ENCODE measurements at places on chromosomes 12 and 14.

DNA sequence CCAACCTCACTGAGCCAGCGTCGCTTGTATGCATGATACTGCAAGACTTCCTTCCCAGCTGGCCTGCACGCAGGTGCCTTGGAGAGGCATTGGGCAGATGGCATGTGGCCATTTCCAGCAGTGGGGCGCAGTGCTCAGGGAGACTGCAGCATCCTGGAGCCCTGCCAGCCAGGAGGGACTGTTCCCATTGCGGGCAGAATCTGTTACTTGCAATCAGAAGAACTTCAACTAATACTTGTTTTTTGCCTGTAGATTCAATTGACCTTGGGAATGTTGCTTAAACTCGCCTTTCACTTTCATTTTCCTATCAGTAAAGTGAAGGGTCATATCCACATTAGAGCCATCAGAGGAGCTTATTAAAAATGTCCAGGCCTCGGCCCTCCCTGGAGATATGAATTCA lies 29.8 kb downstream of the ANKRD9 start:
- DNase-seq = peak; percentile 11

DNA sequence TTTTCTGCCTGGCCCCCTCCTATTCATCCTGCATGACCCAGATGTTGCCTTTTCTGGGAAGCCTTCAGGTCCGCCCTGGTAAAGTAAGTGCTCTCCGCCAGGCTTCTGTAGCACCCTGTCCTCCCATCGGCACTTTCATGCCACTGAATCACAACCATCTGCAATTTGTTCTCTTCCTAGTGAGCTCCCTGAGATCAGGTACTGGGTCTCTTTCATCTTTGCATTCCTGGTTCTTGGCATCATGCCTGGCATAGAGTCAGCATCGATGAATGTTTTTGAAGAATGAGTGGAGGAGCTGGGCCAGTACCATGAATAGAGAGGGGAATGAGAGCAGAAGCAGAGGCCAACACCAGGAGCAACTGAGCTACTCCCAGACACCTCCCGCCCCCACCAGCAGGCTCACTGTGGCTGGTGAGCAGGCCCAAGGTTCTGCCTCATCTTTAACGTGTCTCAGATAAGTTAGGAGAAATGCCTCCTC lies 13.1 kb downstream of the ZDHHC22 start:
- no peak for DNase-seq

DNA sequence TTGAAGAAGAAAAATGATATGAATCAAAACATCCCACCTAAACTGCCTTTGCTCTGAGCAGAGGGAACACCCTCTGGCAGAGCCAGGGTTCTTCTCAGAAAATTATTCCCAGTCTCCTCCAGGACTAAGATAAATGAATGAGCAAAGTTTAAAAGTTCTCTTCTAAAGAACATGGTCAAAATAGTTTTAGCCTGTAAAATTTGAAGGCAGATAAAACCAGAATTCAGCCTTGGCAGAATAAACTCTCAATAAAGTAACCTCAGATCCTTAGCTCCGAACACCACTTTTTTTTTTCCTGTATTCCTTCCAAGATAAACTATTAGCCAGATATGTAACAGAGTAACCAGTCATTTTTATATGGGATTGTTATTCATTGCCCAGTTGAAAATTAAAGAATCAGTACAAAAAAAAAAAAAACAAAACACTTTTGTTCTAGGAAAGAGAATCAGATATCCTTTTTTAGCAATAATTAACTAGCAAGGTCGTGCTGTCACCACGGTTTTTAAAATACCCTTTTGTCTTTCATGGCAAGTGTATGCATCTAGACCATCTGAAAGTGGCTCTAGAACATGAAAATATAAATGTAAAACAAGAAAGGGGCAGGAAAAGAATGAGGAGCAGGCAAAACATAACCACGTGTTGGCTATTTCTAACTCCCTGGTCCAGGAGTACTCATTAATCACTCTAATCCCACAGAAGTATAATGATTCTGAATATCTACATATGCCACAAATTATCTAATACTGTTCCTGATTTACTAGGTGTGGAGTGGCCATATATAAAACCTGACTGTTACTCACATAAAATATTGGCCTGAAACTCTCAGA lies 60.8 kb downstream of the CAPZA3 start:
- no peak for DNase-seq

GRCh38 chr12:100703868-100704267 lies 90.7 kb upstream of the ANO4 start:
- no peak for DNase-seq

DNA sequence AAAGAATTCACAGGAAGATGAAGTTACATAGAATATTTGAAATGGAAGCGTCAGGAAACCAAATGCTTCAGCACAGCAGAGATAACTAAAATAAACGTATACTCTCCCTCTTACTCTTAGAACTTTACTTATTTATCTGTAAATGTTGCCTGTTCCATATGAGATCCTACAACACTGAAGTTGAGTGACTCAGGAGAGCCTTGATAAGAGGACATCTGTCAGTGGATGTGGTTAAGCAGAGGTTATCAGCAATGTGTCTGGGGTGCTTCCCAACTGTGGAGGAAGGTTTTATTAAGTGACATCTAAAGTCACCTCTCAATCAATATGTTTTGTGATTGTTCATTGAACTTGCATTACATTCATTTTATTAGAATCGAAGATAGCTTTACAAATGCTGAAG lies 81.9 kb downstream of the NEDD1 start:
- no peak for DNase-seq

GRCh38 chr14:35332517-35333263 lies 40.5 kb downstream of the PSMA6 start:
- peak; percentile 89 for DNase-seq

GRCh38 chr14:59511916-59512575 lies 27.7 kb downstream of the JKAMP start:
- no peak for DNase-seq

DNA sequence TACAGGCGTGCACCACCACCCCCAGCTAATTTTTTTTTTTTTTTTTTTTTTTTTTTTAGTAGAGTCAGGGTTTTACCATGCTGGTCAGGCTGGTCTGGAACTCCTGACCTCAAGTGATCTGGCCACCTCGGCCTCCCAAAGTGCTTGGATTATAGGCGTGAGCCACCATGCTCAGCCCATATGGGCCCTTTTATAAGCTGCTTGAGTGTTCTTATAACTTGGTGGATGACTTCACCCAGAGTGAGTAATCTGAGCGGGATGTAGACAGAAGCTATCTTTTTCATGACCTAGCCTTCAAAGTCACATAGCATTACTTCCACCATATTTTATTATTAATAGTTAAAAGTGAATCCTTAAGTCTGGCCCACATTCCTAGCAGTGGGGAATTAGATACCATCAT lies 16.4 kb downstream of the BBOF1 start:
- peak; percentile 11 for DNase-seq

DNA sequence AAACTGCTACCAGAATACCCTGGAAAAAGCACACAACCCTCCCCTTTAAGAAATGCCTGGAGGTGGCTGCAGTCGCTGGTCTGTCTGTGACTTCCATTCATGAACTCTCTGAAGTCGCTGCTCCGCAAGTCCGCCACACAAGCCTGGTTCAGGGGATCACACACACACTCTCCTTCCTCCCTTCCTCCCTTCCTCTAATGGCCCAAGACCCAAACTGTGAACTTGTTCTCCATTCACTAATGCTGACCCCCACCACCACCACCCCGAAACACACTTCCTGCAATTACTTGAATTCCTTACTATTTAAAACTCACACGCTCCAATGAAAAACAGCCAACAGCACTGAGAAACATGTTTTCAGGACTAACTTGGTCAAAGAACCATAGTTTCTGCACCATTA lies 1.0 kb upstream of the LMO3 start:
- no peak for DNase-seq

DNA sequence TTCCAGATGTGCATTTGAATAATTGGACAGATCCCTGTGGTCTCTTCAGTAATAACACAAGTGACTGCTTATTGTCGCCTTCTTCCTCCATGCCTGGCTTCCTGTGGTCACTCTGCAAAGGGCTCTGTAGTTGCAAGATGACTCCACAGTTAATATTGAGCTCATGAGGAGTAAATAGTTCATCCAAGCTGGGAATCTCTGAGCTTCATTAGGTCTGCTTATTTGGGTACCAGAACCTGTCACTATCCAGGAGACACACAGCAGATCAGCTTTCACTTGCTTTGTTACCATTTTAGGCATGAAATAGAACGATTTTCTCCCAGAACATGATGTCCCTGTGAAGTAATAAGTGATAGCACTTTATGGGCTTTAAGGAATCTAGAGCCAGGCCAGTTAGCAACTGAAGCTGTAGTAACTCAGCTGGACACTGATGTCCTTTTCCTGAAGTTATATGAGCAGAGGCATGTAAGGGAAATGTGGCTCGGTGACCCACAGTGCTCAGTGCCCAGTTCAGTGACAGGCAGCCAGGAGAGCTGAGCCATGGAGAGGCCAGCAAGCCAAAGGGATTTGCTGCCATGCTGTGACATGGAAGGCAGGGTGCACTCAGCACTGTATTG lies 50.1 kb downstream of the CRADD start:
- DNase-seq = no peak

- peak; percentile 31 for DNase-seq
Observed at GRCh38 chr12:9064815-9065606, 50.7 kb downstream of the A2M start.

GRCh38 chr12:113601656-113602263 lies 130.1 kb upstream of the LHX5 start:
- DNase-seq = no peak

DNA sequence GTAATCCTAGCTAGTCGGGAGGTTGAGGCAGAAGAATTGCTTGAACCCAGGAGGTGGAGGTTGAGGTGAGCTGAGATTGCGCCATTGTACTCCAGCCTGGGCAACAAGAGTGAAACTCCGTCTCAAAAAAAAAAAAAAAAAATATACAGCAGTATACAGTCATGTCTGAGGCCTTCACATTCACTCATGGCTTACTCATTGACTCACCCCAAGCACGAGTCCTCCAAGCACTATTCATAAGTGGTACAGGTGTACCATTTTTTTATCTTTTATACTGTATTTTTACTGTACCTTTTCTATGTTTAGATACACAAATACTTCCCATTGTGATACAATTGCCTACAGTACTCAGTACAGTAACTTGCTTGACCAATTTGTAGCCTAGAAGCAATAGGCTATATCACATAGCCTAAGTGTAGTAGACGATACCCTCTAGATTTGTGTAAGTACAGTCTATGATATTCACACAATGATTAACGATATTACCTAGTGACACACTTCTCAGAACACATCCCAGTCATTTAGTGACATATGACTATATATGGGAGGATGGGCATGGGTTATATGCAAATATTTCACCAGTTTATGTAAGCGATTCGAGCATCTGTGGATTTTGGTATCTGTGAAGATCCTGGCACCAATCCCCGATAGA lies 12.2 kb downstream of the LLPH start:
- no peak for DNase-seq

- DNase-seq = no peak
Observed at GRCh38 chr14:31802838-31803237, 241.6 kb downstream of the NUBPL start.

GRCh38 chr12:690466-690865 lies 27.2 kb upstream of the NINJ2 start:
- no peak for DNase-seq

DNA sequence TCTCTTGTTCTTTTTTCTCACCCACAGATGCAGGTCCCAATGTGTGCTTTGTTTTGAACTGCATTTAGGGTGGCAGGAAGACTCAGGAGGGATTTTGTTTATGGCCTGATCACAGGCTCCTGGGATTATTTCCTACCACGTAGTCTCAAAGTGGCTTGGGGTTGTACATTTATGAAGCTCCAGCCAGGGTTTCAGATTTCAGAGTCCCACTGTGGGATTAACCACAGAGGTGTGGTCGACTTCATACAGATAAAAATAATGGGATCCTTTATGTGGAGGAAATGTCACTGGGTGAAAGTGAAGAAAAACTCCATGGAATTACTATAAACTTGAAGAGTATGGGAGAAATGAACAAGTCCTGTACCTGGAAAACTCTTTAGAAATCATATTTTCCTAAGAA lies 14.2 kb upstream of the PPP1R1A start:
- DNase-seq = no peak

DNA sequence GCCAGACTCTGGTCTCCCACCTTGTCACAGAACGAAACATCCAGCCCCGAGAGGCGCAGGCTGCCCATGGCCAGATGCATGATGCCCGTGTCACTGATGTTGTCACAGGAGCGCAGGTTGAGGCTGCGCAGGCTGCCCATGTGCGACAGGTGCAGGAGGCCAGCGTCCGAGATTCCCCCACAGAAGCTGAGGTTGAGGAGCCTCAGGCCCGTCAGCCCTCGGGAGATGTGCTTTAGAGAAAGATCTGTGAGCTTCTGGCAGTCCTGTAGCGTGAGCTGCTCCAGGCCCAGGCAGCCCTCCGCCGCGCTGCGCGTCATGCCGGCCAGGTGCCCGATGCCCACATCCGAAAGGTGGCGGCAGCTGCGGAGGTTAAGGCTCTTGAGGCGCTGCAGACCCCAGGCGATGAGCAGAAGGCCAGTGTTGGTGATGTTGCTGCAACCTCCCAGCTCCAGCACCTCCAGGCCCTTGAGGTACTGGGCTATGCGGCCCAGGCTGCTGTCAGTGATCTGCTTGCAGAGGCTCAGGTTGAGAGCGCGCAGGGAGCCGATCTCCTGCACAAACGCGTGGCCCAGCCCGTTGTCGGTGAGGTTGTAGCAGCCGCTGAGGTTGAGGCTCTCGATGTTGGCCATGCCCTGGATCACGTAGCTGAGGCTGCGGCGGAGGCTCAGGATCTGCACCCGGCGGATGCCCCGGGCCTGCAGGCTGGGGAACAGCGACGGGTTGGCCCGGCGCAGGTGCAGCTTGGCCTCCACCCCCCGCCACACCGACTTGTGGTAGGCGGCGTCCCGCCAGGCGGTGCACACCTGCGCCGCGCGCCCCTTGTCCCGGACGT lies 991 bp downstream of the FBXL14 start:
- DNase-seq = no peak

GRCh38 chr12:43294147-43294546 lies 257.9 kb downstream of the ADAMTS20 start:
- no peak for DNase-seq

DNA sequence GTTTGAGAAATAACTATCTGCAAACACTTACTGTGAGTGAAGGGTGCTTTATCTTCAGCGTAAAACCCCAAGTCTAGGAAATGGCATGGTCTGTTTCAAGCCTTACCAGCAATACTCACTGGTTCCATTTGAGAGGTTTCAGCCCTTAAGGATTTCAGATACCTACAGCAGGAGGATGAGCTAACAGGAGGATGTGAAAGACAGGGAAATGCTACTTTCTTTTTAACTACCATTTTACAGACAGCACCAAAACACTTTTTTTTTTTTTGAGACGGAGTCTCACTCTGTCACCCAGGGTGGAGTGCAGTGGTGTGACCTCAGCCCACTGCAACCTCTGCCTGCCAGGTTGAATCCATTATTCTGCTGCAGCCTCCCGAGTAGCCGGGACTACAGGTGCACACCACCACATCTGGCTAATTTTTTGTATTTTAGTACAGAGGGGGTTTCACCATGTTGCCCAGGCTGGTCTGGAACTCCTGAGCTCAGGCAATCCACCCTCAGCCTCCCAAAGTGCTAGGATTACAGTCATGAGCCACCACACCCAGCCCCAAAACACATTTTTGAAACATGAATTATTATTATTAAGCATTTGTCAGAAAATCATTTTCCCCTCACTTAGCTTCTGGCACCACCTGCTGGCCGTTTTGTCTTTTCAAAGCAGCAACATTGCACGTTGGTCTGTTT lies 4.6 kb downstream of the MTRFR start:
- peak; percentile 63 for DNase-seq

GRCh38 chr12:8038659-8039114 lies 6.2 kb downstream of the FOXJ2 start:
- DNase-seq = no peak
